ENCODE measurements at places on chromosomes 5 and 9.

GRCh38 chr5:150485693-150486401 lies 22.1 kb upstream of the NDST1 start:
- DNase-seq: no peak

GRCh38 chr5:149827546-149827945 lies 97.4 kb downstream of the PPARGC1B start:
- no peak for DNase-seq

- DNase-seq: no peak
Measured at GRCh38 chr9:131013771-131014676, 5.0 kb downstream of the LAMC3 start.

DNA sequence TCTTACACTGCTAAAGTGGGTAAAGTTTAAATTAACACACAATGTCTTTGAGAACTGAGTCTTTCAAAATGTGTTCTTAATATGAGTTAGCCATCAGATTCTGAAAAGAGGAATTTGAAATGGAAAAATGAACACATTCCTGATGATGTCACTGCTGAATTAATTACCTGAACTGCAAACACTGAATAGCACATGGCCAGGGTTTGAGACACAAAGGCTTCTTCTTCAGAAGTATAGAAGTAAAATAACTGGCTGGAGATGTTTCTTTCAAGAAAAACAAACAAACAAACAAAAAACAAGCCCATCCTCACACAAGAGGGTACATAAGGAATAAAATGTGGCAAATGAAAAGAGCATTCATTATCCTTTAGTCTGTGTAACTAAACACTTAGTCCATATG lies 7.1 kb downstream of the GLIS3 start:
- no peak for DNase-seq

GRCh38 chr9:125493881-125494652 lies 212.9 kb downstream of the MAPKAP1 start:
- DNase-seq: no peak

Data from bone marrow (tissue), 2 donors.